ENCODE measurements at places on chromosomes 2 and 18. TPM values are rescaled to one million over a fixed set of nuclear protein-coding genes. Genes with fewer than 3 reads are reported as not detected.

- DNase-seq, result peak; percentile 61
These were observed 11.7 kb upstream of the MSH6 start for GRCh38 chr2:47771211-47771610.

GRCh38 chr2:118121101-118121500 lies 32.8 kb downstream of the INSIG2 start:
- no peak for DNase-seq

DNA sequence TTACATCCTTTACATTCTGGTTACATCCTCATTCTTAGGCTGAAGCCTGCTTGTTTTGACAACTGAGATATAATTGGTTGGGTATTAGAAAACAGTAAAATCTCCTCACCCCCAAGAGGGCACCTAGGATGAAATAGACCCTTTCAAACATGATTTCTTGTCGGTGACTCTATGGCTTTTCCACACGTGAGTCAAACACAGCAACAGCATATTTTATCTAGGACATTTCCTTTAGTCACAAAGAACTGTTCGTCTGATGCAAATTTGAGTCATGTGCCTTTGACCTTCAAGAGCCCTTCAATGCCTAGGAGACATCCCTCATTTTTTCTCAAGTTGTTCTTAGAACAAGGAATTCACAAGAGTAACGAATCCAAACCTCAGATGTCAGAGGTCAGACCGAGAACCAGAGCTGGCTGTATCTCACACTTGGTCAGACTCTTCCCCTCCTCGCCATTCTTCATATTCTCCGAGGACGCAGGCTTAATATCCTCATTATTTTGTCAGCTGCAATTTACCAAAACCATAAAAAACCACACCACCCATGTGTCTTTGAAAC lies 60.5 kb upstream of the ALKAL2 start:
- no peak for DNase-seq

GRCh38 chr18:45198526-45198925 lies 416.8 kb upstream of the SLC14A2 start:
- DNase-seq, result no peak

DNA sequence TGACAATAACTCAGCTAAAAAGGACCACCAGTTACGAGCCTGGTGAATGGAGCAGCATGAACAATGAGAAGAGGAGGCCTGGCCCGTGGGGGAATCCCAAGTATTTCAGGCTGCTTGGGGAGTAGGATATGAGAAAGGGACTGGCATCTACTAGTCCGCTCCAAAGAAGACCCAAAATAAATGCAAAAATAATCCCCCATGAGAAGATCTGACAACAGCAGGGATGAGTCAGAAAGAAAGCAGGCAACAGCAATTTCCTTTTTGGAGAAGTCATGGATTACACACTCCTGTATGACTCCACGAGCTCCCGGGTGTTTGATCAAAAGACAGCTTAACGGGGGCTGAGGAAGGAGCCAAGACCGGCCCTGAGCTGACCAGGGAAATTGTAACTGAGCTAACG lies 111.4 kb downstream of the SOX11 start:
- DNase-seq, result no peak

- no peak for DNase-seq
These were observed 20.5 kb upstream of the TET3 start for GRCh38 chr2:73964223-73964622.

- no peak for DNase-seq
These were observed 321.6 kb upstream of the THUMPD2 start for GRCh38 chr2:40100676-40101075.

DNA sequence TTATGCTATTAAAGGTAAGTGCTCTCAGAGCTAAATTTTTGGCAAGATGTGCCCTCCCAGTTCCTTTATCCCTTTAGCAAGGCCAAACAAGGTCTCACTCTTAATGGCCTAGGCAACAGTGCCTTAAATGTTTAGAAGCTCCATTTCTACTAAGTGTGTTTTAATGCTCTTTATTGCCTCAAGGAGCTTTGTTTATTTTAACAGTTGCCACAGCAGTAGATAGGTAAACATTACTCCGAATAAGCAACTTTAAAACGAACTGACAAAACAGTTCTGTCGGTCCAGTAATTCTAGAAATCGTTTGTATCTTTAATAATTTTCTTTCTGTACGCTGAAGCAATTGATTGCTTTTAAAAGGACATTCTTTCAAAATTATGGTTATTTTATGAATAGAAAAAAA lies 74.5 kb downstream of the PIEZO2 start:
- DNase-seq, result no peak

DNA sequence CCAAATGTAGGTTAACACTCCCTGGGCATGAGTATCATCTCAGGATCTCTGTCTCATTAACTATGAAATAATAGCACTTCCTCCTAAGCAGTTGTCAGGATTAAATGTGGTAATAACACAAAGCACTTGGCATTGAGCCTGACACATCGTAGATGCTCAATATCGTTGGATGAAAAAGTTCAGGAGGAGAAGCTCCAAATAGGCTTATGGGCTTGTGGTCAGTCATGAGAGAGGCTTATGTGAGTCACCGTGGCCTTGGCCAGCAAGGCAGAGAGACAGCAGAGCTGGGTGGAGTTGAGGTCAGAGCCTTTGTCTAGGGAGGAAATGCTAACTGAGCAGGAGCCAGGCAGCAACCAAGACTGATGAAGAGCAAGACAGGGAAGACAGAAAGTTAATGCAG lies 68.3 kb upstream of the PPM1B start:
- peak; percentile 88 for DNase-seq

- no peak for DNase-seq
These were observed 5.8 kb upstream of the WNT6 start for GRCh38 chr2:218853766-218854165.

- DNase-seq, result no peak
These were observed 158.2 kb upstream of the MYCN start for GRCh38 chr2:15782009-15782751.

DNA sequence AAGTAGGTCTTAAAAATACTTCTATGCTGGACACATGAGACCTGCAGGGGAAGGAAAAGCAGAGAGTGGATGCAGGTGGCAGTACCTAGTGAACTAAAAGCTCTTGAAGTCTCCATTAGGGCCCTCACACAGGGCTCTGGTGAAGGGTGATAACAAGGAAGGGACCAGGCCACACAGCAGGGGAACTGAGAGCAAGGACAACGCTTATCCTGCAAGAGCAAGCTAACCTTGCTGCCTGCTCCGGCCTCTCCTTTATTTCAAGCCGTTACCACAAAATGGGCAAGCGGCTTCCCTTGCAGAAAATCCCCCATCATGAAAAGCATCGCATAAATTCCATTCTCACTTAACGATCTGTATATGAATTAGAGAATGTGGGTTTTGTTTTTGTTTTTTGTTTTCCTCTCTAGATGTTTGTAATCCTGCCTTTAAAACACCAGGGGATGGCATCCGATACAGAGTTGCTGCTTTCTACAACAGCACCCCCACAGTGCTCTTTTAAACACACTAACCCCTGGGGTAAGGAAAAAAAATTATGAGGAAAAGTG lies 64.5 kb downstream of the CACNB4 start:
- no peak for DNase-seq

DNA sequence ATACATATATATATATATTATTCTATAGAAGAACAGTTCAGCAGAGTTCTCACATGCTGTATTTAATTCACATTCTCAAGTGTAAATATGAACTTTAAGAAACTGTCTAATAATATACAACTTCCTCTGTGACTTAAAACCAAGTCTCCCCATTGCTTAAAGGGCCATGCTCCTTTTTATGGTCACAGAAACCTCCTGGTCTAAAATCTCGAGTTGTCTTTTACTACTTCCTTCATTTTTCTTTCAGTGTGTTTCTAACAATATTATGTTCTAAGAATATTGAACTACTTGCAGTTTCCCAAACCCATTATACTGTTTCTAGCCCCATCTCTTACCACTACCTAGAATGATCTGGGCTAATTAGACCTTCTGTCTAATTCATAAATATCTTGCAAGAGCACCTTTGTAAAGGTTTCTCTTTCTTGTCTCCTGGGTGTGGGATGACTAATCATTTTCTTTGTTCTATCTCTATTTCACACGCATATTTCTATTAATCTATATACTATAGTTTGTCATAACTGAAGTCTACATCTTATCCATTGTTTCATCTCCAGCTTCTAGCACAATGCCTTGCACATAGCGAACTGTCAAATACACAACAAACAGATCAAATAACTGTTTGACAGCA lies 48.8 kb downstream of the ERBB4 start:
- DNase-seq, result no peak

KCNIP3 gene
- 1.3 TPM for total RNA-seq

RFX8 gene
- total RNA-seq, result 1.00 TPM

SMARCAL1 gene
- 28.9 TPM for total RNA-seq

OTOS gene
- not detected for total RNA-seq

NEU2 gene
- total RNA-seq, result not detected

MAP2 gene
- 4.7 TPM for total RNA-seq

STEAP3 gene
- total RNA-seq, result 18.2 TPM

ZNF804A gene
- total RNA-seq, result 0.08 TPM

CFAP221 gene
- 1.6 TPM for total RNA-seq

CCBE1 gene
- total RNA-seq, result 31.6 TPM

GPR45 gene
- total RNA-seq, result not detected
